Stimulated activated CD4-positive, alpha-beta T cell treated with anti-CD3 and anti-CD28 coated beads, Interleukin-2, amount 100 ng/mL, for 4 hours (primary cell): ENCODE measurements at places on chromosomes 5 and 9.

DNA sequence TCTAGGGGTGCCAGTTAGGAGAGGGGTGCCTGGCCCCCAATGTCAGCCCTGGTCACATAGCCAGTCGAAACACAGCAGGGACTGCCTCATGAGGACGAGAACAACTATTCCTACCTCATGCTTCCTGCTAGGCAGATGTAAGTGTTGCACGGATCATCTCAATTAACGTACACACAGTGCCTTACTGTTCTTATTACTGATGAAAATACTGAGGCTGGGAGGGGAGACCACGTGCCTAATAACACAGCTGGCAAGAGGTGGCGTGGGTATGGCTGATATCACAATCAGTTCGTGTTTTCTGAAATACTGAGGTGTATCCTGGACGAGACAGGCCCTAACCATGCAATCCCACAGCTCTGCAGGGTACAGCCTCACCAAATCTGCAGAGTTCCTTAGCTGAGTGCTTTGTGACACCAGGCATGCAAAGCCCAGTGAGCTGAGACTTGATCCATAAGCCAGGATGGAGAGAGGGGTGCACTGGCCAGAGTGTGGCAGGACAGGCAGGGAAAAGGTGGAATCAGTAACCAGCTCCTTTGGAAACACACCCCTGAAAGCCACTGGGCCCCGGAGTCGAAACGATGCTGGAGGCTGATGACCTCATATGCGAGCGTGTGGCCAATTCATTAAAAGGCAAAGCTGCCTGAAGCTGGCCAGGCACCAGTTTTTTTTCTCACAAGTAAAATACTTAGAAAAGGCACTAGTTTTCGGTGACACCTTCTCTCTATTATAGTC lies 63.9 kb downstream of the PRRT1B start:
- no peak for DNase-seq

- no peak for DNase-seq
Measured at GRCh38 chr5:126450346-126450745, 27.1 kb downstream of the GRAMD2B start.

DNA sequence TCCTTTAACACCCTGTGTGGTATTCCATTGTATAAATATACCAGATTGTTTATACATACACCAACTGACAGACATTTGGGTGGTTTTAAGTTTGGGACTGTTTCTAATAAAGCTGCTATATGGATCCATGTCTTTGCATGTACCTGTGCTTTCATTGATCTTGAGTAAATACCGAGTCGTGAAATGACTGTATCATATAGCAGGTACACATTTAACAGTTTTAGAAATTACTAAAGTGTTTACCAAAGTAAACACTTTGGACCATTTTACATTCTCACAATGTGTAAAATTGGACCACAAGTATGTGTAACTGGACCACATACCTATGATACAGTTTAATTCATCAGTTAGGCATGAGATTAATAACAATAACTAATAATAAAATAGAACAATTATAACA lies 175.2 kb downstream of the FBXL17 start:
- DNase-seq, result no peak

DNA sequence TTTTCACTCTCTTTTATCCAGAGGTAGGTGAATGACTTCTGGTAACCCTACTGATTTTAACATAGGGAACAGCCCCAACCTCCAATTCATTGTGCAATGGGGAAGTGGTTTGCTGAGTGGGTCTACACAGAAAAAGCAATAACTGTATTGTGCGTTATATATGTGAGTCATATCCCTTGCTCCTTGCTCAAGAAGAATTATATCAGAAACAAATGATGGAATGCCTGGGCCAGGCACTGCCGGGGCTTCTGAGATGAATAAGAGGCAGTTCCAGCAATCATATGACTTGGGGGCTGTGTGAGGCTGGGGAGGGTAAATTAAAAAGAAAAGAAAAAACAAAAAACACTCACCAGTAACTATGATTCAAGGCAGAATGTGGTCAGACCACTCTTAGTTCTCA lies 79.2 kb upstream of the ABCA1 start:
- DNase-seq, result no peak
